ENCODE measurements at places on chromosomes 6 and 20.

DNA sequence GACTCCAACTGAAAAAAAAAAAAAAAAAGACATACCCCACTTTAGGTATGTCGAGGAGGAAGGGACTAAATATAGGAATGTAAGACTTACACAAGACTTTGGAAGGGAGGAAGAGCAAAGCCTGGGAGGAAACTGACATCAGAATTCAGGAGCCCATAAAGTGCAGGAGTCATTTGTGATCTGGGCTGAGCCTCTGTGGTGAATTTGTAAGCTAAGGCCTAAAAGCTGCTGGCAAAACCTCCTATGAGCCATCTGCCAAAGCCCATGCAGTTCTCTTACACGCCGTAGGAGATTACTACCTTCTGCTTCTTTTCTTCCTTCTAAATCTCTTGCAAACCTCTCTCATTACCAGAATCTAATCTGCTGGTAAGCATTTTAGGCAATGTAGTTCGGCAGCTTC is 52.0 kb upstream of the THEMIS start:
- DNase-seq, result no peak

DNA sequence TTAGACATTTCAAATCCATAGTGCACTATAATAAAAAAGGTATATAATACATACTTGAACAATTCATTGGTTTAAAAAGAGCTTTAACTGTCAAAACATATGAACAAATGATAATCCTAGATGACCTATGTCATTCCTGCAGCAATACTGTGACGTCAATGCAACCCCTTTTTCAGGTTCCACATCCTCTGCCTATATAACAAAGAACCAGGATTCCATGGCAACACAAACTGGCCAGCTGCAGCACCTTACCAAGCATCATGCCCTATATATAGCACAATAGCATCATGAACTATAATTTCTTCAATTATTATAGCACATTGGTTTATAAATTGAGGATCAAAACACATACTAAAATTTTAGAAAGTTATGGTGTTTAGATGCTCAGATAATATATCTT is 578 bp upstream of the PTCHD4 start:
- DNase-seq, result no peak

- no peak for DNase-seq
Measured at GRCh38 chr6:148866657-148867268, 119.9 kb downstream of the UST start.

- DNase-seq, result no peak
Measured at GRCh38 chr6:166578536-166579236, 7.8 kb downstream of the RAMACL start.

DNA sequence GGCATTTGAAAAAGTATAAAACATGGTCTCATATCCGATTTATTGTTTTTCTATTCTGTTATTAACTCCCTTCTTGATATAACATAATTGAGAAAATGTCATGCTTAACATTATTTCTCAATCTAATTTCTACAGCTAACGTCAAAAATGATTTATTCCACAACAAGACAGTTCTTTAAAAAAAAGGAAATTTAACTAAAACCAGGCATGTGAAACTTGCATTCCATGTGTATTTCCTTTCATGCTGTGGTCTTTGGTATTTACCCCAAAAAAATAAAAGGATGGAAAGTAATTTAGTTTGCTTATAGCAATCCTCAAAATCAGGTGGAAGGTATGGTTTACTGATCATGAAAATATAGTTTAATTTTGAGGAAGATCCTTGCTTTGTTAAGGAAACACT is 142.8 kb downstream of the COL21A1 start:
- DNase-seq, result no peak

All from stimulated activated CD4-positive, alpha-beta T cell treated with anti-CD3 and anti-CD28 coated beads, TNF-alpha, amount 100 ng/mL, for 24 hours (primary cell).